Cardiac septum (tissue), 1 donor: ENCODE measurements at places on chromosomes 4 and X.

DNA sequence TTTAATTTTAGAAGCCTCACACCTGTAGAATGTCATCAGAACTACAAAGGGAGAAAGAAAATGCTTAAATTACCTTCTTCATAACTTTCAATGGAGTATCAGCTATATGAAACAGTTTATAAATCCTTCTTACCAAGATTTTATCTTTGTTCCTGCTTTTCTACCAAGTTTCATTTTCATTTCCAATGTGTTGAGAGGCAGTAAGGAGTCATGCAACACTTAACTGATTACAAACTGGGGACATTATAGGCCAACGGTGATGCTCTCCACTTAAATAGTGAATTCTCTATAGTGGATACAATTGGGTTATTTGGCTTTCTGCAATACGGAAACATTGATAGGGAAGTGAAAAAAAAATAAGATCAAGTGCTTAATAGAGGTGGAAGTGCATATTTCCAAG is 145.2 kb upstream of the FTHL17 start:
- no peak for DNase-seq

DNA sequence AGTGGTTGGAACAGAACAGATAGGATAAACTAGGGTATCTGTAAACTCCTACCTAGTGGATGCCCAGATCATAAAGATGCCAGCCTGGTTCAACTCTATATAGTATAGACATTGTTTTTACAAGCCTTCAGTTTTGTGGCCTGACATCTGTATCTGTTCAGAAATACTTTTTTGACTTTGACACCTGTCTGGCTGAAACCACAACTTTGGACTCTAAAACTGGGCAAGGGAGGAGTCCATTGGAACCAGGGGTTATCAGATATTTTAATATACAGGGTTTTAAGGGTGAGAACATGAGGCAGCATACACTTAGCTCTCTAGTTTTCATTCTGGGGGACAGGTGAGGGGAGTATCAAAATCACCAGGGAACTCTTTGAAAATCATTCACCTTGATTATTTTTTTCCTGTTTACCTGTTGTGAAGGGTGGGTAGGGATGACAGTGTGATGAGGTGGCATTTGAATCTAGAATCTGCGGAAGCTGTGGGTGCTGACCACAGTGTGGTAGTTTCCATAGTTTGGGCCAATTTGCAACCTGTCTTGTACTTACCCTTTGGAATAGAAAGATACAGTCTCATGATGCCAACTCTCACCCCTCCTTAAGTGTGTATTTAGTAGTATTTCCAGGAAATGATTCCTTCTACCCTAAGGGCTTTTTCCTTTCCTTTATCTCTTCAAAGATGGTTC is 20.6 kb downstream of the GAB1 start:
- no peak for DNase-seq

- DNase-seq = no peak
Measured at GRCh38 chrX:20595928-20596575, 329.3 kb upstream of the RPS6KA3 start.

DNA sequence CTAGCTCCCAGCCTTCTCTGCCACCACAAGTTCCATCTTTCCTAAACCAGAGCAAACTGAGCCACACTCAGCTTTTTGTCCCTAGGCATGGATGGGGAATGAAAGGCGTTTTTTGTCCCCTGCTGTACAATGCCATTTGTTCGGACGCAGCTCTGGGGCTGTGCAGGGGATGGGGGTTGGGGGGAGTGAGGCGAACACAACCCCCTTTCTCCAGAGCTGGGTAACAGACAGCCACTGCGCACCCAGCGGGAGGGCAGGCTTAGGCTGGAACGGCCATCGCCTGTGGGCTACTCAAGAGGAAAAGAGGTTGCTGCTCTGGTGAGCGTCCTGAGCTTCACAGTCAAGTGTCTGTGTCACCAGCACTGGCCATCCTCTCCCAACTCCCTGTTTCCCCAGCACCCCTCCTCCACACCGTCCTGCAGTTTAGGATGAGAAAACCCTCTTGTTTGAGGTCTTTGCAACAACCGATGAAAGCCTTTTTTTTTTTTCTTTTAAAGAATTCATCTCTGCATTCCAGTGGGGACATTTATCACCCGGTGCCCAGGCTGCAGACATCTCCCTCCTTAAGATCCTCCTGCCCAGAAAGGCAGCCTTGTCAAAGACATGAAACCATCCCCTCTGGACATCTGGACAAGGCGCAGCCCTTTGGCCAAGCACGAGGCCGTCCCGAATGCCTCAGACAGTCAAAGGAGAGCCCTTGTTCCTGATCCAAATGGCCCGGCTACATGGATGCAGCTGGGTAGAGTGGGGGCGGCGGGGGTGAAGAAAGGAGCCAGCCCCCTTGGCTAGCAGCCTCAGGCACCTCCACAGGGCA is 419.6 kb downstream of the BCOR start:
- no peak for DNase-seq

DNA sequence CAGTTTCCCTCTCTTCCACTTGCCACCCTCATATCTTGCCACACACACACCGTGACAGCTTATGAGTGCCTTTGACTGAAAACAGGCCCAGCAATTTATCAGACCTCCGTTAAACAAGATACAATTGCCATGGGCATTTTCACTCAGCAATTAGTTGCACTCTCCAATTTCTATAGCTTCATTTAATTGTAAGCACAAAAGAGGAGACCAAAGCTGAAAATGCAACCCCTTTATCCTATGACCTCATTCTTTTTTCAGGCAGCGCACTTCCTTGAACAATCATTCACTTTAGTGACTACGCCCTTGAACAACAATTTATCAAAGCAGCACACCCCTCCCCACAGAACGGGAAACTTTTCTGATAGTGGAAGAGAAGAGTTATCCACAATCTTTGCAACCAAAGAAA is 4.1 kb downstream of the POF1B start:
- DNase-seq = no peak

GRCh38 chr4:155766622-155767021 is 7.8 kb downstream of the GUCY1B1 start:
- no peak for DNase-seq

- no peak for DNase-seq
Measured at GRCh38 chr4:176320976-176321361, 1.2 kb downstream of the SPCS3 start.

DNA sequence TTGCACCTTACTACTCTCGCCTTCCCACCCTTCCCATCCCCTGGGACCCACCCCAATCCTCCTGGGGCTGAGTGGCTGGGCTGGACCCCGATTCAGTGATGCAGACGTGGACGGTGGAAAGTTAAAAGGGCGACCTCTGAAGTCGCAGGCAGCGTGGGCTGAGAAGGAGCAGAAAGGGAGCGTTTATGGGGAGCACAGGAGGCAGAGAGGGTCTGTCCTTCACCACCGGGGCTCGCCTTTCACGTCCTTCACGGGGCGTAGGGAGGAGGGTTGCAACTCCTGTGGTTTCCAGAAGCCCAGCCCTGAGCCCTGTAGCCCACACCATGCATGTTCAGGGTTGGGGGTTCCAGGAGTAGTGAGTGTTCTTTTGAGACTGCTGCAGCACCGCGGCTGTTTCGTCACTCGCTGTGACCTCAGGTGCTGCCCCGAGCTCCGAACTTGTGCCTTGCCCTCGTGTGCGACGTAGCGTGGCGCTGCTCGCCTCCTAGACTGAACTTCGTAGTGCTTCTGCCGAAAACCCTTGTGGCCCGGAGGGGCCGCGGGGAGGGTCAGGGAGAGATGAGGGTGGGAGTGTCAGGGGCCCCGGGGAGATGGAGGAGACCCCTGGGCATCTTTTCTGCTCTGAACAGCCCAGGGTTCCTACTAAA is 1.6 kb downstream of the NHS start:
- no peak for DNase-seq
